NCI-H345 (cell line): ENCODE measurements at places on chromosomes 3 and 15.

DNA sequence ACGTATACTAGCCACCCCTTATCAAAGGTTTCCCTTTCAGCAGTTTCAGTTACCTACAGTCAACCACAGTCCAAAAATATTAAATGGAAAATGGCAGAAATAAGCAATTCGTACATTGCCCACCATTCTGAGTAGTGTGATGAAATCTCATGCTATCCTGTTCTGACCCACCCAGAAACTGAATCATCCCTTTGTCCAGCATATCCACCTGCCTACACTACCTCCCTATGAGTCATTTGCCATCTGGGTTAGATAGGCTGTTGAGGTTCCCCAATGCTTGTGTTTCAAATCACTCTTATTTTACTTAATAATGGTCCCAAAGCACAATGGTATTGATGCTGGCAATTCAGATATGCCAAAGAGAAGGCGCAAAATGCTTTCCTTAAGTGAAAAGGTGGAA lies 15.3 kb upstream of the PHC3 start:
- DNase-seq = no peak

DNA sequence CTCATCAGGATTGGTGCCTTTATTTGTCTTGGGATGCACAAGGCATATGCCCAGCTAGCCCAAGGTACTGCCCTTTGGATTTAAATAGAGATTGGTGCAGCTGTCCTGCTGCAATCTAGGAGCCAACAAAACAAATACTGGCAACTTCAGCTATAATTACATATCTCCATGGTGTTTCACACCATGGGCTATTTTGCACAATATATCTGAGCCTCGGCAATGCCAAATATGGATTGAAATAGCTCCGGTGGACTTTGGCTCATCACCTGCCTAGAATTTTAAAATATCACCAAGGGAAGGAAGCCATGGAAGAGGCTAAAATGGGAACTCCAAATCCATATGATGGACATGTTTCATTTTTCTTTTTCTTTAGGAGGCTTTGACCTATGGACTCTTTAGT lies 367.8 kb upstream of the UMPS start:
- DNase-seq = no peak

- no peak for DNase-seq
Observed at GRCh38 chr3:150790629-150791028, 27.7 kb upstream of the SIAH2 start.

DNA sequence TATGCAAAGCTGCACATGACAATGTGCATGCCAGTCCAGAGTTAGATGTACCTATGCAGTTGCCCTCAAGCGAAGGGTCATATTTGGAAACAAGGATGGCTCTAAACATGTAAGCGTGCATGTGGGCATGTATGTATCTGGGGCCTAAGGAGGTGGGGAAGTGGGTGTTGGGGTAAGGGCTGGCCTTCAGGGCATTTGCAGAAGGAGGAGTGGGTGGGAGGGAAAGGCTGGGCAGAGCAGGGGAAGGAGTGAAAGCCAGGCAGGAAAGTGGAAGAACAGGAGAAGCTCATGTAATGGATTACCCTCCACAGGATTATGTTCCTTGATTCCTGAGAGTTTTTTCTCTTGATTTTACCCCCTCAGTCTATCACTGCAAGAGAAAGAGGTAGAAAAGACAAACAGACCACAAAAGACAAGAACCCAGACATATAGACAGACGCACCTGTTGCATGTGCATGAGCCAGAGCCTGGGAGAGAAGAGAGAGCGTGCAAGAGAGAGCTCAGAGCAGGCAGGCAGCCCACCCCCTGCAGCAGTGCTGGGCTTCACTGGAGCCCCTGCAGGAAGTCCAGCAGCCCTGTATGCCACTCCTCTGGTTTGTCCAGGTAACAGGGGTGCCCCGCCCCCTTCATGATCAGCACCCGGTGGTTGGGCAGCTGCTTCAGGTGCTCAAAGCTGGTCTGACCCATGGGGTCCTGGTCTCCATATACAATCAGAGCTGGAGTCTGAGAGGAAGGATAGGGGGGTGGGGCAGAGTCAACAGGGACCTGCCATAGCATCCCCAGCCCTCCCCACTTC lies 1.8 kb upstream of the PCBP4 start:
- DNase-seq = no peak

GRCh38 chr3:16309558-16309957 lies 44.5 kb downstream of the OXNAD1 start:
- DNase-seq = no peak

- DNase-seq = no peak
Observed at GRCh38 chr3:15300323-15301078, 31.9 kb downstream of the SH3BP5 start.

DNA sequence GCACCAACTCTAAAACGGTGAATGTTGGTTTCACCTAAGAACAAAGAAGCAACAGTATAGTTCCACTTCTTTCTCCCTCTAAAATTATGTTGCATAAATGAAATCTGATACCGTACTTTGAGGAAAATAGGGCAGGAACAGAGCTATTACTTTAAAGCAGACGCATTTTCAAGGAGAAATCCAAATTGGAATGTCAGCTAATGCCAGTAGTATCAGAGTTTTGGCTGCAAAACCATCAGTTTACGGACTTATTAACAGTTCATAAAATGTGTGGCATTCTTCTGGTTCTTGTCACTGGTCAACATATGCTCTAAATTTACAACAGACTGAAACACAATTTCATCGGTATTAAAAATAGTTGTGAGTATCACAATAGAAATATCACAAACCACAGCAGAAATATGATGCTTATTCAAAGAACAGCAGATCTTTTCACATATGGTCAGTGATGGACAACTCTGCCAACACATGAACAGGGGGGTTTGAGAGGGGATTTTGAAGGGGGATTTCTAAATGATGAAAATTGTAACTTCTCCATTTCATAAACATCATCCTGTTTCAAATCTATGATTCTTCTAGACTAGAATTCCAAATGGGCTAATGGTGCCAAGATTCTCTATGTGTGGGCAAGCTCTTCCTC lies 38.7 kb upstream of the ROBO2 start:
- no peak for DNase-seq

DNA sequence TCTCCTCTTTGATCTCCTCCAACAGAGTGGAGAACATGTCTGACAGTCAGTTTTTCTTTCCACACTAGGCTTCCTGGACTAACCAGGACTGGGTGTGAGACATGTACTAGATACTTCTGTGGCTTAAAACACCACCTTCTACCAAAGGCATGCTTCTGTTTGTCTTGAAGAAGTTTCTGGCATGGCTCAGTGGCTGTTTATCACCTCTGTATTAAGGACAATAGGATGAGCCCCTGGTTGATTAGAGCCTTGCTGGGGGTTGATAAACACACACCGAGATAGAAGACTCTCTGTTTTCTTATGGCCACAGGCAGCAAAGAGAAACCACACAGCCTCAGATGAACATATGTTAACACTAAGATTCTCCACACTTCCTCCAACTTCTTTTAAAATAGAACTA lies 40.5 kb downstream of the SV2B start:
- DNase-seq = no peak

DNA sequence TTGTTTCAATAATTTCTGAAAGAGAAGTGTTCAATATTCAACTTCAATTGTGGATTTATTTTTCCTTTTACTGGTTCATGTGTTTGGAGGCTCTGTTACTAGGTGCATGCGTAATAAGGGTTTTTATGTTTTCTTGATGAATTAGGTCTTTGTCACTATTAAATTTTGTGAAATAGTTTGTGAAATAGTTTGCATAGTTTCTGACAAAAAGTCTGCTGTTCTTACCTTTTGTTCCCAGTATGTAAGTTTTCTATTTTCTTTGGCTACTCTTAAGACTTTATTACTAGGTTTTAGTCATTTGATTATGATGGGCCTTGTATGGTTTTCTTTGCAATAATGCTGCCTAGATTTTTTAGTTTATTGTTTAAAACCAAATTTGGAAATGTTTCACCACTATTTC lies 38.0 kb downstream of the MEF2A start:
- no peak for DNase-seq

DNA sequence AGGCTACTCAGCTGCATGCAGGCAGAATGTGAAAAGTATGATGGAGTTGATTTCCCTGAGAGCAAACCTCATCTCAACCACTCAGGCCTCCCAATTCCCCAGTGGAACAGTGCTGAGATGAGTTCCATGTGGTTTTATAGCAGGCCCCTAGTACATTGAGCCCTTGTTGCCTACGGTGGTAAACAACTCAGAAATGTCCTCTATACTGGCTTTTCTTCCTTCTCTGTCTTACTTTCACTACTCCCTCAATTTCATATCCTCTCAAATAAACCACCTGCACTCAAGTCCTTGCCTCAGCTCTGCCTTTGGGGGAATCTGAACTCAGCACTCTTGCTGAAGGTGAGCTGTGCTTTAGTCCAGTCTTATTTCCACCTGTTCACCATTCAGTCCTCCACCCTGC lies 399.9 kb downstream of the PDCD6IP start:
- no peak for DNase-seq

DNA sequence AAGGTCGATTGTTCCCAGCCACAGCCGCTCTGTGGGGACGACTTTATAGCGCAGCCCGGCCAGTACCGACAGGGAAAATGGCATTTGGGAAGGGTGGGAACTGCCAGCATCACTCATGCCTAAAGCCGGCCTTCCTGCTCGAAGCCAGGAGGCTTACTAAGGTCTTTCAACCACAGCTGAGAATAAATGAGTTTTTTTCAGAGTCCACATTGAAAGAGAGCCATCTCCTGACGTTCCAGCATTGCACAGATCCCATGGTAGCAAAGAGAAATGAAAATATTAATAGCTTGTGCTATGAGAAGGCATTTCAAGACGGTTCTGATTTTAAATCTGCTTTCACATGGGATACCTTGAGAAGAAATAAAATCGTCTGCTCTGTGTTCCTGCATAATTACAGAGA lies 230.2 kb upstream of the IGF1R start:
- no peak for DNase-seq

GRCh38 chr3:45319996-45320305 lies 68.4 kb upstream of the LARS2 start:
- DNase-seq = peak; percentile 5

DNA sequence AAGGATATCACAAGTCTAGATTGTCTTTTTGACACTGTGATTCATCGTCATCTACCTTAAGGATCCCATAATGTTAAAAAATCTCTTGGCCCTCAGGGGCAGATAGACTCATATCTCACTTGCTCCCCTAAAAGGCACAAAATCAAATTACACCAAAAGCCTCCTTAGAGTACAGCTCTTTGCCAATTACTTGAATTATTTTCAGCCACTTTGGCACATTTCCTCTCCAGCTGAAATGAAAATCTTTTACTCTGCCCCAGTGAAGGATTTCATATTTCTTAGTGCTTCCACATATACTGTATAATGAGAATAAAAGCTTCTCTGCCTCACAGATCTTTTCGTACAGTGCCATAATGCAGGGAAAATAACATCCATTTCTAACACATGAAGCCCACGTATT lies 190.7 kb upstream of the GBE1 start:
- no peak for DNase-seq

DNA sequence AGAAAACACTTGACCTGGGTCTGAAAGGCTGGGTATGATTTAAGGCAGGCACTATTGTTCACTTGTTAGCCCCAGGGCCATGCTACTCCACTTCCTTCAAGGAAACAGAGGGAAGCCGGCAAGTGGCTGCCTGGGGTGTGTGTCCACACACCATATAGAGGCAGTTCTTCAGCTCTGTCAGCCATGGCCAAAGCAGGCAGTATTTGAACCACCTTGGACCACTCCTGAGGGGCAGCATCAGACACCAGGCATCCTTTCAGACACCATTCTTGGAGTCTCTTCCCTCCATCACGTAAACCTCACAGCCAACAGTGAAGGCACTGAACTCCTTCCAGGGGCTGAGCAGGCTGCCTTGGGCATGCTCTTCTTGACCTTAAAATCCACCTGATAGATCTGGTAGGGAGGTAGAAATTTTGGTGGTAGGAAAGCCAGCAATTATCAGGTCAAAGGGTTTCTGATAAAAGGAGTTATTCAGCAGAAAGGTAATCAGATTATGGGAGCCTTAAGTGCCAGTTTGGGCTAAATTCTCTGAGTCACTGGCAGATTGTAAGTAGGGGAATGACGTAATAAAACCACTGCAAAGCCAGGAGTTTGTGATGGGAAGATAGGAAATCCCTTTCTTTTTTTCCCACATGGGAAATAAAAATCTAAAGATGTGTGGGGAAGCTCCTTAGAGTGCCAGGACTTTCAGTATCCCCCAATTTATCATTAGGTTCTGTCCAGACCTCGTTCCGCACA lies 20.2 kb downstream of the TGFBR2 start:
- no peak for DNase-seq

- peak; percentile 2 for DNase-seq
Observed at GRCh38 chr15:58724466-58724865, 25.0 kb downstream of the ADAM10 start.

- no peak for DNase-seq
Observed at GRCh38 chr3:48404440-48405342, 25.2 kb downstream of the PLXNB1 start.

- DNase-seq = no peak
Observed at GRCh38 chr15:37058316-37058985, 41.9 kb downstream of the MEIS2 start.

DNA sequence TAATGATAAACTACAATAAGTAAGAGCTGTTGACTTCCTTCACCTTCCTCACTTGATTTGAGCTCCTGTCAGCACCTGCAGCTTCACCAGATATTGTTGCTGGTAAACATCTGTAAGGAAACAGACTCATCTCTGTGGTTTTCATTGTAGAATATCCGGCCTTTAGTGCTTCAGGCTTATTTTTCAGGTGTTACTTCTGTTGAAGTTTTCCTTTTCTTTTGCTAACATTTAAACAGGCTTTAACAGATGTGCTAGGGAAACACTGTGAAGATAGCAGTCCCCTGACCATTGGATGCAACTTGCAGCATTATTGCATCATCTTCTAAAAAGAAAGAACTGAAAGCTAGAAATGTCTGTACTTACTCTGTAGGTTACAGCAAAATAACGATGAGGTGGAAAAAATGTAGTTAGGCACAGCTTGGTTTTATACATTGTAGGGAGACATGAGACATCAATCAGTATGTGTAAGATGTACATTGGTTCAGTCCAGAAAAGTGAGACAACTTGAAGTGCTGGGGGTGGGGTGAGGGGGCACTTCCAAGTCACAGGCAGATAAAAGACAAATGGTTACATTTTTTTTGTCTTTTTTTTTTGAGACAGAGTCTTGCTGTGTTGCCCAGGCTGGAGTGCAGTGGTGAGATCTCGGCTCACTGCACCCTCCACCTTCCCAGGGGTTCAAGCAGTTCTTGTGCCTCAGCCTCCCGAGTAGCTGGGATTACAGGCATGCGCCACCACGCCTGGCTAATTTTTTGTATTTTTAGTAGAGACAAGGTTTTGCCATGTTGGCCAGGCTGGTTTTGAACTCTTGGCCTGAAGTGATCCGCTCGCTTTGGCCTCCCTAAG lies 10.2 kb downstream of the EDEM1 start:
- DNase-seq = no peak

- DNase-seq = no peak
Observed at GRCh38 chr15:85621094-85621493, 173.6 kb downstream of the KLHL25 start.

- no peak for DNase-seq
Observed at GRCh38 chr3:134655706-134656105, 4.9 kb upstream of the KY start.
